Activated CD4-positive, alpha-beta memory T cell treated with anti-CD3 and anti-CD28 coated beads for 36 hours (primary cell): ENCODE measurements at places on chromosomes 6 and 20.
A peak's percentile ranks its signal among the peaks of the same experiment; 100 is the strongest.

DNA sequence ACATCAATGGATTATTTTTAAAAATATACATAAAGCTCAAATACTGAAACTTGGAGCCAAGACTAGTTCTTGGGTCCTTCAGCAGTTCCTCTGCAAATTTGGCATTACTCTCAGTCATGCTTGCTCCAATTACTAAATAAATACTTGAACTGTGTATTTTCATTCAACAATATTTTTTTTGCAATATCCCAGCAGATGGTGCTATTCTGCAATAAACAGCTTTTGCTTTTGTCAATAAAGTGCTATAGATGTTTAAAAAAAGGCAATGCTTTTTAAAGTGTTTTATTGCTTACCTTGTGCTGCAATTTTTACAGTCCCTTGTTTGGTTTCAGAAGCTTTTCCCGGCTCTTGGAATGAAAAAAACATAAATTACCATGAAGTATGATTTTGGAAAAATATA is 243.4 kb downstream of the TRDN start:
- DNase-seq, result no peak

DNA sequence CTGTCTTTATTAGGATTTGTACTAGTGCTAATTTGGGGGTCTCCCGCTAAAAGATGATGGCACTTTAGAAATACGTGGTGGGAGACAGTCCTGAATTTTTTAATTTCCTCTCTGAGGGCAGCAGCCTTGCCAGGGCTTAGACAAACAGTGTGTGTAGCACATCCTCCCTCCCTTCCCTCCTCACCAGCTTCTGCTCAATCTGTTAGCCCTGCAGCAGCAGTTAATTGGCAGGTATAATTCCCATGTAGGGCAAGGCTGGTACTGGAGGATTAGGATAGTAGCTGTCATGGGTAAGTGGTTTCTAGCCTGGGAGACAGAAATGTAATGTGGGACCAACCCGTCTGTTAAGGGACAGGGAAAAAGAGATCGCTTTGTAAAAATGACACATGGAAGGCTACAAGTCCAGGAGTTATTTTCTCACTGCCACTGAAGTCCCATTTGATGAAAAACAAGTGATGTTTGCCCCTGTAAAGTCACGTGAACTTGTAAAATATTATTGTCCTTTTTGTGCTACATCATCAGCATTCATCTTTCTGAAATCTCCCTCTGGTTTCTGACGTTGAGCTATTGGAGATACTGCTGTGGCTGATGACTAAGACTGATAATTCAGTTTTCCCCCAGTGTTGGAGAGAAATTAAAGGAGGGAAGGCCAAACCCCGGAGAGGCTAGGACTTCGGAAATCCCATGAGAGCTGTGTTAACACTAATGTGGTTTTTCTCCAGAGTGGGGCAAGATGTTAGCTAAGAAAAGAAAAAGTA is 40.6 kb downstream of the CTNNBL1 start:
- DNase-seq, result peak; percentile 11

GRCh38 chr6:159646733-159647132 is 46.3 kb downstream of the SOD2 start:
- no peak for DNase-seq

GRCh38 chr6:42302411-42302810 is 84.8 kb upstream of the MRPS10 start:
- no peak for DNase-seq

DNA sequence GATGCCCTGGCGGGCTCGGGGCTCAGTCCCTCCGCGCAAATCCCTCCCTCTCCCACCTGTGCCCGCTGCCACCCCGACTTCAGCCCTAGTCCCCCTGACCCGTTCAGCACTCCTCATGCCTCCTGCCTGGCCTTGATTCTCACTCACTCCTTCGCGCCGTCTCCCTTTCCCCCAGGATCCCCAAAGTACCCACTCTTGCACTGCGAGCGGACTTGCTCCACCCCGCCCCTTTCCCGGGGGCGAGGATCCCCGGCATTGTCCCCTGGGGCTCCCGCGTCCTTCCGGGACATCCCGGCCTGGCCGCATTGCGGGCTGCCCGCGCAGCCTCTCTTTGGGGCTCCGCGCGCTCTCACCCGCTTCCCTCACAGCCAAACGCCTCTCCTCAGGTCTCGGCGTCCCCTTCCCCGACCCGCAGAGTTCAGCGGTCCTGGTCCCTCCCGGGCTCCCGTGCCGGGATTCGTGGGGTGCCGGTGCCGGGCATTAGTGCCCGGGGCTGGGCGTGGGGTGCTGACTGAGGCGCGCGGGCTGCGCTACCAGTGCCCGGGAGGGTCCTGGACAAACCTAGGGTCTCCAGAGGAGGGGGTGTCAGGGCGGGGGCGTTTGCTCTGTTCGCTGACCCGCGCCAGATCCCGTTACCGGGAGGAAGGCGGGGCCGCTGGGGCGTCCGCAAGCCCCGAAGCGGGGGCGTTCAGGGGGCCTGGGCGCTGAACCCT is 45.5 kb upstream of the SUPT3H start:
- DNase-seq, result peak; percentile 65

- DNase-seq, result no peak
Observed at GRCh38 chr6:107989166-107990094, 31.4 kb upstream of the SEC63 start.

DNA sequence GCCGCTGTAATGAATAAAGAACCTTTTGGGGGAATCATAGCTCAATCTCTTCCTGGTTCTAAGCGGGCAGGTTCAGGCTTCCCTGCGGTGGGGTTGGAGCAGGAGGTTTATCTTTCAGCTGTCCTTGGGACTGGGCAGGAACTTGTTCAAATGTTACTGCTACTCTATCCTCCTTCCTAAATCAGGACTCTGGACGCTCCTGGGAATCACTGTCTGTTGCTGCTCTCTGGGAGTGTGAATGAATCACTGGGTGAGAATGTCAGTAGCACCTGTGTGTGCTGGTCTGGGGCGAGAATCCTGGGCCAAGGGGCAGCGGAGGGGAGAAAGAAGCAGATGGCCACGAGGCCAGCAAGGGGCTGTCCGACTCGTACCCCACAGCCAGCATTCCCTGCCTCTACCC is 65.4 kb upstream of the ZNFX1 start:
- DNase-seq, result no peak
